Stimulated activated CD8-positive, alpha-beta memory T cell treated with anti-CD3 and anti-CD28 coated beads, Interleukin-7, amount 100 ng/mL, for 1 hour (primary cell): ENCODE measurements at places on chromosomes 3 and 15.

GRCh38 chr15:84790676-84791075, 26.5 kb upstream of the ALPK3 start:
- no peak for DNase-seq

DNA sequence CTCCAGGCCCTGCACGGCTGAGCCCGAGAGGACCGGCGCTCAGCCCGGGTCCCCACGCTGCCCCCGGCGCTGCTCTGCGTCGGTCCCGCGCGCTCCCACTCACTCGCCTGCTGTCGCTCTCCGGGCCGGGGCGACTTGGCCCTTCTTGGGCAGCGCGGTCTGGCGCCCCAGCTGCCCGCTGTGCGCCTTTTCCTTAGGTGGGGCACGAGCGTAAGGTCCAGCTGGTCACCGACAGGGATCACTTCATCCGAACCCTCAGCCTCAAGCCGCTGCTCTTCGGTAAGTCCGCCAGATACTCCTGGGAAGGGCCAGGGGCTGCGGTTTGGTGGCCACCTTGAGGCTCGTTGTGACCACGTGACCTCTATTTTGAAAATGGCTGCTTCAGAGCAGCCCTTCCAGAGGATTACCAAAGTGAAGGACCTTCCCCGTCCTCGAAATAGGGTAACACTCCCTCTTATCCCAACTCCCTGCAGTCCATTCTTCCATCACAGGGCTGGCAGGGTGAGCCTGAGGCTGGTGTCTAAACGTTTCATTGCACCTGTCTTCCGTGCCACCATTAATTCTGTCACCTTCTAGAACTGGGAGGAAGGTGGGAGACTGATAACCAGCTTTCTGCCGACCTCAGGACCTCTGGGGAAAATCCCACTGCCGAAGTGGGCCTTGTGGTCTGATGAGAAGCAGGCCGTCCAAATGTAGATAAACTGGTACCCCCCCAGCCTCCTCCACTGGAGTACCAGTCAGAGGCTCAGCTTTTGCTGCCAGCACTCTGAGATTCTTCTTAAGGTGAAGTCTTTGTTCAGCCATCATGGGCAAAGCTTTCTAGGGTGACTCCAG, 812 bp downstream of the P4HTM start:
- DNase-seq: no peak

- no peak for DNase-seq
These were observed 16.1 kb upstream of the SLMAP start for GRCh38 chr3:57740027-57740426.

DNA sequence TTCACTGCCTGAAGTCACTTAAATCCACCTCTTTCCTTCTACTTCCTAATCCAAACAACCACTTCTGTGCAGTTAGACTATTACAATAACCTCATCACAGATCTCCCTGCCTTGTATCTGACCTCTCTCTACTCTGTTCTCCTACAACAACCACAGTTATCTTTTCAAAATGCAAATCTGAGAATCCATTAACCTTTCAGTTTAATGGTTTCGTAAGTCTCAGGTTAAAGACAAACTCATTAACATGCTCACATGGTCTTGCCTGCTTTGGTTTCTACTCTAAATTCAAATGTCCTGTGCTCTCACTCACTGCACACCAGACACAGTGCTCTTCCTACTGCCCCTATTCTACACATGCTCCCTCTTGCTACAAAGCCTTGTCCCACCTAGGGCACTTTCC, 406.5 kb upstream of the THBS1 start:
- DNase-seq: no peak

DNA sequence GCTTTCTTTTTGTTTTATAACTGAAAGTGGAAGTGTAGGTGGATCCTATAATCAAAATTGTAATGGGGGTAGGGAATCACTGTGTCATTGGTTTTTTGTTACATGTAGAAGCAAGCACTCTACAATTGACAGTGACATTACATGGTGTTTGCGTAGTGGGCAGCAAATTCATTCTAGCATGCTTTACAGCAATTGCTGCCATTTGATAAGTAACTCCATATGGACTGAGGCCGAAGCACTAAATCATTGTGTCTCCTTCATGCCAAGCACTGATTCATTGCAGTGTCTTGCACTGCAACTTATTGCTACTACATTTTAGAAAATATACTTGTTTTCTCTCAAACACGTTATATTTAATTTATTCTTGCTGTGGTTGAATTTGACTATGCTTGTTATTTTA, 933.9 kb downstream of the NSUN3 start:
- DNase-seq: no peak

DNA sequence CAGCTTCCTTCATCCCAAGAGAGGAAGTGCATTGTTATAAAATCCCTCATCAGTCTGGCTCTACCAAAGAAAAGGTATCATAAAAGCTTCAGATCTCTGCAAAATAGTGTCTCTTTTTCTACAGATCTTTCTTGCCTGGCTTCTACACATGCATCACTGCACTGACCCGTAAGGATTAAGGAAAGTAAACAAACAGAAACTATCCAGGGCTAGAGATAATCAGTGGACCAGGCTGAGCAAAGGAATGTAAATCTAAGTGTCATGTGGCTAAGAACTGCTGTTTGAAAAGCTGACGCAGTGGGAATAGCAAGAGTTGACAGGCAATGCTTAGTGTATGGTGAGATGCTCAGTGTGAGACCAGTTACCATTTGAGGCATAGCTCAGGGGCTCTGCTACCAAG, 339.7 kb downstream of the IL5RA start:
- no peak for DNase-seq

DNA sequence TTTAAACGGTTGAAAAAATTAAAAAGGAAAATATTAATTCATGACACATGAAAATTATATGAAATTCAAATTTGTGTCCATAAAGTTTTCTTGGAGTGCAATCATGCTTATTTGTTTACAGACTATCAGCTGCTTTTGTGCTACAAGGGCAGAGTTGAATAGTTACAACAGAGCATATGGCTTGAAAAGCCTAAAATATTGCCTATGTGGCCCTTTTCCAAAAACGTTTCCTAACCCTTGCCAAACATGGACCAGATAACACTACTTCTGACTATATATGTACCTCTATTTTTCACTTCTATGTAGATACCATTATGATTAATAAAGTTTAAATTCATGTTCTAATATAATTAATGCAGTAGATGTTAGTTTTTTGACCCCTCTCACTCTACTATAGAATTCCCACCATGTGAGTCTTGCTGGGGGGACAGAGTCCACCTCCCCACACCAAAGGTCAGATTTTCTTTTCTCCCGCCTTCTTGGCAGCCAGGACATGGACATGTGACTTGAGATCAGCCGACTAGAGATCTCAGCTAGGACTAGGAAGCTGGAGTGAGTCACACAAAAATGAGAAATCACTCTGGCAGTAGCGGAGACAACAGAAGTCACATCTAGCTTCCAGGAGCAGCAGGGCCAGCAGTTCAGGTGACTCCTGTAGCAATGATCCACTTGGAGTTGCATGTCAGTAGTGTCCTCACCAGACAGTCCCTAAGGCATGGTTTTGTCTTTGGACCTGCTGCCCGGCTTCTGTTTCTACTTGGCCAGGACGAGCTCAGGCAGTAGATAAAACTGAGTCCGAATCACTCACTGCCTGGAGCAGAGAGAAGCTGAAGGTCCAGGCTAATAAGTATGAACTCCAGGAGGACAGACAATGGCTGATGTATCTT, 22.4 kb downstream of the CIAO2A start:
- DNase-seq: no peak
